ENCODE measurements at places on chromosomes 3 and 15.

DNA sequence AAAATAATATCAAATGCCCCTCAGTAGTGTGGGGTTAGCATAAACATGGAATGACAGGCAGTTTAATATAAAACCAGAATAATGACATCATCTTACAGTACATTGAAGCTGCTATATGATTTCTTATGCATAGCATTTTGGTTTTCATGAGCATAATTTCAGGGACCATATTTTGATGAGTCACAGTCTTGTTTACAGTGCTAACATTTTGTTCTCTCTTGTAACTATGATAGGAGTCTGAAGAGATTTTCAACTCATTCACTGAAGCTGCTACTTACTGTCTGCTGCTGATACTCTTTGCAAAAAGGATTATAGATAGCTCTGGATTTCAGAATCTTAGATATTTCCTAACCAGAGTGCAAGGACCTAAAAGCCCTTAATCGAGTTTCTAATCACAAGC lies 92.6 kb upstream of the CCDC54 start:
- no peak for DNase-seq

DNA sequence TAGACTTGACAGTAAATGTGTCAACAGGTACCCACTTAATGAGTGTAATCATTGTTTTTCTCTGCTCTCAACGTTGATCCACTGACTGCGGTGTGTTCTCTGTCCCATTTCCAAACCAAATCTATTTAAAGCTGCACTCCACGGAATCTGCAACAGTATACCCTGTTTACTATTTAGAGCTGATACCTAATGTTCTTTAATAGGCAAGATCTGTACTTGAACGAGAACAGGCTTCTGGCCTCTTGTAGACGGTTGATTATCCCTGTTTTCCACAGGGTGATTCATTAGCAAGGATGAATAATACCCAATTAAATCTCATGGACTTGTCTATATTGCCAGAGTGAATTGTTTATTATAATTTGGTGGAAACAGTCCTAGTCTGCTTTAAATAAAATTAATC lies 189.9 kb downstream of the LPP start:
- DNase-seq, result no peak

- DNase-seq, result no peak
Measured at GRCh38 chr3:22947851-22948250, 255.3 kb upstream of the UBE2E2 start.

- DNase-seq, result no peak
Measured at GRCh38 chr15:93291380-93291779, 202.4 kb upstream of the RGMA start.

GRCh38 chr15:87660251-87661129 lies 596.0 kb downstream of the NTRK3 start:
- no peak for DNase-seq

GRCh38 chr3:136653628-136654027 lies 98.5 kb downstream of the STAG1 start:
- DNase-seq, result no peak

GRCh38 chr15:37199545-37199944 lies 99.2 kb upstream of the MEIS2 start:
- DNase-seq, result no peak

DNA sequence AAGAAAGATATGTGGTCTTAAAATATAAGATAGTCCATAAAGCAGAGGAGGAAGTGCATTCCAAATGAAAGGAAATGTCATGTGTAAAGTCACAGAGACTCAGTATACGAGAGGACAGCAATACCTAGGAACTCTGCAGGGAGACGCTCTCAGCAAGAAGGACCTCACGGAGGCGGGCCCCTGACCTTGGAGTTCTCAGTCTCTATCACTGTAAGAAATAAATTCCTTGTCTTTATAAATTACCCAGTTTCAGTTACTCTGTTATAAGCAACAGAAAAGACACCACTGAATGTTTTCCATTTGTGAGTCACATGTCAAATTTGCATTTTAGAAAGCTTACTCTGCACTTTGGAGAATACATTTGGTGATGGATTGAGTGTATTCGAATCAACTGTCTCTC lies 140.6 kb downstream of the GBE1 start:
- no peak for DNase-seq

DNA sequence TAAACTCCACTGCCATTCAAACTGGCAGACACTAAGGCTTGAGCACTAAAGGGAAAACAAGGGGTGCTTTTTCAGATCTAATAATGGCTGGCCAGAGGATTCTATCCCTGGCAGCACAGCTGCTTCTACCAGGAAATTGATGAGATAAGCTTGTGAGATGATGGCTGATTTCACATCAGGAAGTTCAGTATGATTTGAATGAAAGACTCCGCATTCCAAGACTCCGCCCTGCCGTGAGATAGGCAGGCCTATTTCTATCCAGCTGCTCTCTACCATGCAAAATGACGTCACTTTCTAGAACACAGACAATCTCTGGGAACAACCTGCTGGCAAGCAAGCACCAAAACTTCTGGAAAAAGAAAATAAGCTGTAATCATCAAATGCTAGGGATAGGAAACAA lies 171.8 kb downstream of the WDR76 start:
- DNase-seq, result no peak

DNA sequence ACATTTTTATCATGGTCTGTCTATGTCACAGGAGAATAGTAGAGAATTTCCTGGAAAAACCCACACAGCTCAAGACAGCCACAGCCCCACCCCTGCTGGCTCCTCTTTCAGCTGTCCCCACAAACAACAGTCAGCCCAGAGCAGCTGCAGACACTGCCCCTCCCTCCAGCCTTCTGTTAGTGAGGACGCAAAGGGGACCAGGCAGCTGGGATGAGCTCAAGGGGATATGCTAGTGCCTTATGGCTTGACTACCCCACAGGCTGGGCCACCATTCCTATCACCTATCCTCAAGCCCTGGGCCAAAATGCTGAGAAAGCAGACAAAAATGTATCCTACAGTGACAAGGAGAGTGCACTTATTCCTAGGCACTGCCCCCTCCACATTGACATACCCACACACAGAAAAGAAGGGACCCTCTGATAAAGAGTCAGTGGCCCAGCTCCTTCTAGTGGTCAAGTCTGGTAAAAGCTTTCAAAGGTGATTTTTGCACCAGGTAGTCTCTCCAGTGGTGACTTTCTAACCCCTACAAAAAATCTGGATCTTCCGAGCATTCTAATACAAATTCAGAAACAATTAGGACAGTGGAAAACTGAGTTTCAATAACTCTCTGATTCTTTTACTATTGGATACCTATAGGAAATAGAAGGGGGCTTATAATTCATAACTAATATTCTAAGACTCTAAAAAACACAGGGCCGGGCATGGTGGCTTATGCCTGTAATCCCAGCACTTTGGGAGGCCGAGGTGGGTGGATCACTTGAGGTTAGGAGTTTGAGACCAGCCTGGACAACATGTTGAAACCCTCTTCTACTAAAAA lies 3.0 kb upstream of the MAP1A start:
- DNase-seq, result no peak

GRCh38 chr3:32780071-32780734 lies 37.6 kb upstream of the TRIM71 start:
- DNase-seq, result no peak

DNA sequence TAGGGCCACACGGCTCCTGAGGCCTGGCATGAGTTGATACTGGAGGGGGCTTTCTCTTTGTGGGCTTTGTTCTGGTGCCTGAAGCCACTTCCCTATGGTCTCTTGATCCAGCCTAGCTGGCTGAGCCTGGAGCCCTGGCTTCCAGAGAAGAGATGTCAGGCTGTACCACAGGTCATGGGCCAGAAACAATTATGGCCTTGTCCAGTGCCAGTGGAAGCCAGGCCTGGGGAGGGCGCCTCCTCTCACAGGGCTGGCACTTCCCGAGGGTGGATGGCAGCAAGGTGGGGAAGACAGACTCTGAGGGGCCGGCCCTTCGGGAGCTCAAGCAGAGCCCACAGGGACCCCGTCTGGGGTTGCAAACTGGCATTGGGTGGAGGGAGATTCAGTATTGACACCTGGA lies 34.9 kb upstream of the ACAD9 start:
- DNase-seq, result no peak

- DNase-seq, result no peak
Measured at GRCh38 chr15:48370460-48370859, 39.2 kb downstream of the DUT start.

Data from stimulated activated CD8-positive, alpha-beta memory T cell treated with anti-CD3 and anti-CD28 coated beads, Interleukin-7, amount 100 ng/mL, for 1 hour (primary cell).